ENCODE measurements at places on chromosomes 5 and 9.

DNA sequence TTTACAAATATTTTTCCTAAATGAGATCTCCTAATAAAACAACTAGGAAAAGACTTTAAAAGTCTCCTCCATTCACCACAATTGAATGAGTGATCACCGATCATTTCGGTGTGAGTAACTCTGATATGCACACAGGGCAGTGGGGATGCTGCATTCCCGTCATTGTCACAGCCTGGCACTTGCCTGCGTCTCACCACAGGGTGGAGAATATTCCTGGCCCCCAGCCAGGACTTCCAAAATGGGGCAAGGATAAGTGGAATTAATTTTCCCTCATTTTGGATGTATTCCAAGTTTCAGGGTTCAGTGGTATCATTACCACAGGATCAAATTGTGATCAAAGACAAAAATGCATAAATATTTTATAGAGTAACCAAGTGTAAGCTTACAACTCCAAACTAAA is 107.1 kb downstream of the CTNND2 start:
- peak; percentile 4 for DNase-seq

DNA sequence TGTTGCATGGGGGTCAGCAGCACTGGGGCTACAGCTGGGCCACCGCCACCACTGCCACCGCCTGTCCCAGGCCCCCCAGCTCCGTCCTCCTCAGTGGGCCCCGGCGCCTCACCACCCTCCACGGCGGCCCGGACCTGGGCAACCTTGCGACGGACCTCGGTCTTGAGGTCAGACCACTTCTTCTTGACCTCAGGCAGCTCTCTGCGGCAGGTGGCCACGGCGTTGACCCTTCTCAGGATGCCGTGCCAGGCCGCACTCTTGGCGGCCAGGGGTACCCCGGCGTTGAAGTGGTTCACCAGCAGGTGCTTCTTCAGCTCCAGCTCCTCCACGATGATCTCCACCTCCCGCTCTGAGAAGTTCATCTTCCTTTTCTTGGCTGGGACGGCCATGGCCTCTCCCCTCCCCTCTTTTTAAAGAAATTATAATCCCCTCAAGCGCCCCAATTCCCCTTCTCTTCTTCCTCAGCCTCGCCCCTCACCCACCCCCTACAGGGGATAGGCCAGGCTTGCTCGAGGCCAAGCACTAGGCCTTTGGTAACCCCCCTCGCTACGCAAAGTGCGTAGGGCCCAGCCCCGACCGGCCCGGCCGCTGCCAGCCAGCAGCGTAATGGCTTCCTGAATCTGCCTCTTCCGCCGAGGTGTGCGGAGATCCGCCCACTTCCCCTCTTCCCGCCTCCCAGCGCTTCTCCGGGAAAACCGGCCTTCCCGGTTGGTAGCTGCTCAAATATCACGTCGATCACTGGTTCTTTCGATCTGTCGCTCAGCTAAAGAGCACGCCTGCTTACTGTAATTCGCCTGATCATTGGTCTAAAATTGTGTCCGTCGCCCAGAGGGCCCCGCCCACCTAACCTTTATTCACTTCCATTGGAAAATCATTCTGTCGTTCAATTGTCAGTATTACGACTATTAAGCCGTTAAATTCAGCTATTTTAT is at the start of gene NAIF1:
TSS of gene NAIF1 (minus strand) at position 608 of the 932 bp plus-strand sequence. CDS start at position 389, 219 bp downstream.
- peak; percentile 99 for DNase-seq

DNA sequence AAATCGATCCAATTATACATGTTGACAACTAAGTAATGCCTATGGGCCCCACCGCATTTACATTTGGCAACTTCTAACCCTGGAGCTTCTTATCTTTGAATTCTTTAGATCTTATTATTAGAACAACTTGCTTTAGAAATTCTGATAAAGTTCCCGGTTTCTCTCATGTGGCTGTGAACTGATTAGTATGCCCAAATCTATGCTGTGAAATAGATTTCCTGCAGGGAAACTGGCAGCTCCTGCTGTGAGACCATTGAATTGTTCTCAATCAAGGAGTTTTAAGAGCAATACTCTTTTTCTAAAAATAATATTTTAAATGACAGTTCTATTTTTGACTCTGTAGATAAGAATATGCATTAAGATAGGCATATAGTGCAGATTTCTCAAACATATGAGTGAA is 177.5 kb downstream of the GABRB2 start:
- no peak for DNase-seq

DNA sequence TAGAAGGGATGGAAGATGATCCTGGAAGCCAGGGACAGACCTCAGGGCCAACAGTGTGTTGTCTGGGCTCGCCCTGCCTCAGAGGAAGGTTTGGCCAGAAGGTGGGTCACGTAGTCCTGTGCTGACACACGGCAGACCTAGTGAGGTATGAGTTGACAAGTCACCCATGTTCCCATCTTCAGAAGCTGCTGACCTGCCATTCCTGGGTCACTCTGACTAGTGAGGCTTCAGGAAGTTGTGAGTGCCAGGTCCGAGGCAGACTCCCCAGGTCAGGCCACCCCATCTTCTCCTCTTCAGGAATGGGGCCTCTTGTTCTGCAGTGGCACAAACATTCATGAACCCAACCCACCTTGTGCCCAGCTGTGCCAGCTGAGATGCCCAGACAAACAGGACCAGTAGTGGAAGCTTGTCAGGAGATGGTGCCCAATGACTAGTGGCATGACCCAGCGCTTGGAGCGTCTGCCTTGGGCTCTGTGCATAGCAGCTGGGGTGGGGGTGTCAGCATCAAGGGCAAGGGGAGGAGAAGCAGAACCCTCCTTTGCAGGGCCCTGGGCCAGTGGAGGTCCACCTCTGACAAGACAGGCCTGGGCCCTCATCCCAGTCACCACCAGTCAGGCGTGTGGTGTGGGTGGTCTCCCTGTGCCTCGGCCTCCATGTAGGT is 16.8 kb upstream of the ANGPTL2 start:
- no peak for DNase-seq

GRCh38 chr5:166883016-166883415 is 1408.4 kb upstream of the WWC1 start:
- DNase-seq, result no peak

Data from NCI-H345 (cell line).